CD4-positive, alpha-beta T cell (primary cell): ENCODE measurements at places on chromosomes 3 and 15. TPM values are rescaled to one million over a fixed set of nuclear protein-coding genes. Genes with fewer than 3 reads are reported as not detected.

ASB7 gene
- total RNA-seq: 14.9 TPM

SYNPR gene
- total RNA-seq: not detected

BDH1 gene
- total RNA-seq: 22.2 TPM

MNS1 gene
- total RNA-seq: 0.20 TPM

LRRC15 gene
- total RNA-seq: not detected

TLR9 gene
- 0.17 TPM for total RNA-seq

LTK gene
- total RNA-seq: 9.9 TPM

GRAMD2A gene
- not detected for total RNA-seq

NFKBIZ gene
- total RNA-seq: 451 TPM

GOLGA8J gene
- total RNA-seq: 0.19 TPM

ACAN gene
- not detected for total RNA-seq

DNA sequence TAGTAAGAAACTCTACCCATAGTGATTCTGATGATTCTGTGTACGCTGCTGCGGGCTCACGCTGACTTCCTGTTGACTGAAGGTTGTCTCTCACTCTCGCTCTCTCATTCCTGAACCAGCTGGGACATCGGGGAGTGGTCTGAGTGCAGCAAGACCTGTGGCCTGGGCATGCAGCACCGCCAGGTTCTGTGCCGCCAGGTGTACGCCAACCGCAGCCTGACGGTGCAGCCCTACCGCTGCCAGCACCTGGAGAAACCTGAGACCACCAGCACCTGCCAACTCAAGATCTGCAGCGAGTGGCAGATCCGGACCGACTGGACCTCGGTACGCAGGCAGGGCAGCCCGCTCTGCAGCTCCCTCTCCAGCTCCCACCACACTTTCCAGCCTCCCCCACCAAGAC lies 63.6 kb upstream of the NR2E3 start:
- DNase-seq: no peak

DNA sequence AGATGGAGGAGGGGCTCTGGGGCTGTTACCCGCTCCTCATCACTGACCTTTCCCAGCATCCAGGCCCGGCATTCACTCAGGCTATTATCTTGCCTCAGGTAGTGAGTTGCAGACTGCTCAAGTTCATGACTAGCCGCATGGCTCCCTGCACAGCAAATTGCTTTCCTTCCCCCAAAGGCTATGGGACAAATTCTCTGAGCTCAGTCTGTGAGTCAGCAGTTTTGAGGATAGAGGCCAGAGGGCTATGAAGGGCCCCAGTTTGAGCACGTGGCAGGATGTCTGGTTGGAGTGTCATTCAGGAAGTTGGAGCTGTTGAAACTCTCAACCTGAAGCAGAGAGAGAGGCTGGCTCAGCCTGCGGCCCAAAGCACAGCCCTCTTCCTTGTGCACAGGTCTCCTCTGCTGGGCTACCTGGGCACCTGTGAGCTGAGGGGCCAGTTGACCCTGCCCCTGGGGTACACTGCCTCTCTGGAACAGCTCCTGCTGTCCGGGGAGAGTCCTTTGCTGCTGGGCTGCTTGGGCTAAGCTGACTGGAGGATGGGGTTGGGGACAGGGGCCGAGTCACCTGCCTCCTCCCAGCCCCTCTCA lies 7.9 kb downstream of the FAH start:
- no peak for DNase-seq

- DNase-seq: no peak
These were observed 2.9 kb downstream of the TPM1 start for GRCh38 chr15:63045465-63045840.

GRCh38 chr3:125098611-125099291 lies 43.0 kb upstream of the HEG1 start:
- DNase-seq: no peak

GRCh38 chr15:38853608-38854007 lies 289.0 kb upstream of the RASGRP1 start:
- DNase-seq: peak; percentile 25

DNA sequence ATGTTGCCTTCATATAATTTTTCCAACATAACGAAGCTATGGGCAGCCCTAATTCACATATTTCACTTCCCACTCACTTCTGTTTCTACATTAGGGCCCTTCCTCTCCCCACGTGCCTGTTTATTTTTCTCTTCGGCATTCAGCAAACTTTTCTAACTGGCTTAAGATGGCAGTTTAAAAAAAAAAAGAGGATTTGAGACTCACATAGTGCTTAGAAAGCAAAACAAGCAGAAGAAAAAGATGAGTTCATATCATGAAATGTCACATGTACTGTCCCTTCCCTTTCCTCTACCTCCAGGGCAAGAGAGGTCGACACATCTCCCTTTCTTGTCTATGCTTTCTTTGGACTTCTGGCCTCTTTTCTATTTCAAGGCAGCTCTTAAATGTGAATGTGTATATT lies 30.6 kb downstream of the SLC49A4 start:
- no peak for DNase-seq

- DNase-seq: no peak
These were observed 105.1 kb downstream of the CPN2 start for GRCh38 chr3:194245975-194246561.

DNA sequence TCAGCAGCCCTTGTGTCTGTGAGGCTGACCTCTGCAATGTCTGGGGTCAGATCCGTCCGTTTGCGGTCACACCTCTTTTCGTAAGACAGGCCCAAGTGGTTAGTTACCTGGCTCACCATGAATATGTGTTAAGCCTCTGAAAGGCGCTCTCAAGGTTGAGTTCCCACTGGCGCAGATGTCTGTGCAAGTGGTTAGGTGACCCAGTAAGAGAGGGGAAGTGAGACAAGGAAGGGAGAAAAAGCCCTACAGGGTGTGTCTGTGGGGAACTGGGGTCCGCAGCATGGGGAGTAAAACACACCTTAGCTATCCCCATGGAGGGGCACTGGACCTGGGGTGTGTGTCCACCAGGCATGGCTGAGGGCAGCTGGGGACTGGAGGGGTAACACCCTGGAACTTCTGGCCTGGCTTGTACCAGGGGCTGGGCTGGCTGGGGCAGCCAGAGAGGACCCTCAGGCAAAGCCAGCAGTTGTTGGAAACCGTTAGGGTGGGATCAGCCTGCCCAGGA lies 391.6 kb upstream of the PROK2 start:
- no peak for DNase-seq

DNA sequence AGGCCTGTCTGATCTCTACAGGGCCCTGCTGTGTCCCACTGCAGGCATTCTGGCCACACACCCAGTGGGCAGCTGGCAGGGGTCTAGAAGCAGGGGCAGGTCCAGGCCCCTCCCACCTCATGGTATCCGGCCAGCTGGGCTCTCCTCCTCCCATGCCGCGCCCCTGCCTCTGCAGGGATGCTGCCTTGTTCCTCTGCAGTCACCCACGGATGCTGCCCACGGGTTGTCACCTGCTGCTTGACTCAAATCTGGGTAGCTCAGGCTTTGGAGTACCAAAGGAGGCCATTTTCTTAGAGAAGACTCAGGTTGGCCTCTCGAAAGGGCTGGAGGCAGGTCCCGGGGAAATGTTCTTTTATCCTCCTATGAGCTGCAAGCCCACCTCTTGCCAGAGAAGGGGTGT lies 25.0 kb downstream of the EFCAB12 start:
- DNase-seq: no peak

GRCh38 chr3:195182470-195182795 lies 88.5 kb downstream of the XXYLT1 start:
- DNase-seq: no peak

DNA sequence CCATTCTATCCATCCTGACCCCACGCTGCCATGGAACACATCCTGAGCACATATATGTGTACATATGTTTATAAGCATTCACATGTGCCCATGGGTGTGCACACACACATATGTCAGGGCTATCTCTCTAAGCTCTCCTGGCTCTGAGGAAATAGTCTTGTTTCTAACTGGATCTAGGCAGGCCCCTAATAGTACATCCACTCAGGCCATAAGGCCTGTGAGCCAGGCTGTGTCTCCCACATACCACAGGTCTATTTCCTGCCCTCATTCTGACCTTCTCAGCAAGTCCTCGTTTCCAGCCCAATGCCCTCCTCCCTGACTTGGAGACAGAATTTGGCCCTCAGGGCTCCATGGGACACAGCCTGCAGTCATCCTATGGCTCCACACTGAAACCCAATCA lies 284.8 kb upstream of the CTNNB1 start:
- DNase-seq: no peak

DNA sequence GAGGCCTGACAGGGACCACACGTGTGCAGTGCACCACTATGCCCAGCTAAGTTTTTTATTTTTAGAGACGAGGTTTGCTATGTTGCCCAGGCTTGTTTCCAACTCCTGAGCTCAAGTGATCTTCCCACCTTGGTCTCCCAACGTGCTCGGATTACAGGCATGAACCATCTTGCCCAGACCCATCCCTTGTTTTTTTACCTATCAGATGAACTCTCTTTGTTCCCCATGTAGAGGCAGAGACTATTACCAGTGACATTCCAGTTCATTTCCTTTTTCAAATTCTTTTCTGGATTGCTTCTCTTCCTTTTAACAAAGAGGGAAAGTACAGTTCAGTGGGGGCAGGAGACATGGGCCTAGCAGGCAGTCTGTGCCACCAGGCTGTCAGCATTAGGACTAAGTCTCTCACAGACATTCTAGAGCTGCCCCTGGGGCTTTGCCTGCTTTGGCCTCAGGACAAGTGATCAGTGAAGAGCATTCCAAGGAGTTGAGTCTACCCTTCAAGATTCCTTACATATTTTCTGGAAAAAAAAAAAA lies 103.5 kb upstream of the SLC7A14 start:
- no peak for DNase-seq

GRCh38 chr3:81544385-81544784 lies 217.1 kb downstream of the GBE1 start:
- DNase-seq: no peak

DNA sequence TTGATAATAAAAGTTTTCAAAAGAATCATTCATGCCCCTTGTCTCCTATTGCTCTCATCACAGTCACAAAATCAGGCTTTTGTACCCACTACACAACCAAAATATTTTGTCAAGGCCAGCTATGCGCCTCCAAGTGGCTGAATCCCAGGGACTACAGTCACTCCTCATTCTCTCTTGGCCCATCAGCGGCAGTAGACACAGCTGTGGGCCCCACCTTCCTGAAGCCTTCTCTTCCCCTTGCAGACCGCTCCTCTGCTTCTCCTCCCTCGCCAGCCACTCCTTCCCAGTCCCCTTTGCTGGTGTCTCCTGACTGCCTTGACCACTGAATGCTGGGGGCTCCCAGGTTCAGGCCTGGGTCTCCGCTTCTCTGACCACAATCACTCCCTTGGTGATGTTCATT lies 52.1 kb downstream of the LSM3 start:
- DNase-seq: no peak

DNA sequence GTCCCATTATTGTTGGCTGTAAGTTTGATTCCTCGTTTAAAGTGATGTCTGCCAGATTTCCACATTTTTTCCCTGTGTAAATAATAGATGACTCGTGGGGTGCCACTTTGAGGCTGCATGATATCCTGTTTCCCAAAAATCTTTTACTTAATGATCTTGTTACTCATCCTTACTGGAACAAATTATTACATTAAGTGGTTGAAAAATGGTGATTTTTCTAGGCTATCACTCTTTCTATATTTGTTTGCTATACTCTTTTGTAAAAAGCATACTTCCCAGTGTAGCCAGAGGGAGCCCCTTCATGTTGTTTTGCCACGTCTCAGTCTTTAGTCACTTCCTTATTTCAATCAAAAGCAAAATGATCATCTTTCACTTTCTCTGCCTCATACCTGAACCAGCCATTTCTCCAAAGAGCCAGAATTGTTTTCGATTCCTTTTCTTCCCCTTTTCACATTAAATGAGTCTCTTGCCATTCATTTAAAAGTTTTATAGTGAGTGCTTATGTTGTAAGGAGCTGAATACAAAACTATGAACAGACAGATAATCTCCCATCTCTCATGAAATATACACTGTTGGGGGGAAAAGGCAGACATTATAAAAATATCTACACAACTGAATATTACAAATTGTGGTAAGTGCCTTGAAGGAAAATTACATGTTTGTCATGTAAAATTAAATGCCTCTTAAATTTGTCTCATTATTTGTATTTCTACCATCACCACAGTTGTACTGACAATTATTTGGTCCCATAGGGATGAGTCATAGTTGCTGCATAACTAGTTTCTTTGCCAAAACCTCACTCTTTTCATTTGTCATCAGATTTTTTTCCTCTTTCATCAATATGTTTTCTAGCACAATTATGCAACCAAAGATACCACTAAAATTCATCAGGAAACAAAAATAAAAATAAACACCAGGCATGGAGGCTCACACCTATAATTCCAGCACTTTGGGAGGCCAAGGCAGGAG lies 41.5 kb downstream of the ADGRG7 start:
- peak; percentile 41 for DNase-seq

DNA sequence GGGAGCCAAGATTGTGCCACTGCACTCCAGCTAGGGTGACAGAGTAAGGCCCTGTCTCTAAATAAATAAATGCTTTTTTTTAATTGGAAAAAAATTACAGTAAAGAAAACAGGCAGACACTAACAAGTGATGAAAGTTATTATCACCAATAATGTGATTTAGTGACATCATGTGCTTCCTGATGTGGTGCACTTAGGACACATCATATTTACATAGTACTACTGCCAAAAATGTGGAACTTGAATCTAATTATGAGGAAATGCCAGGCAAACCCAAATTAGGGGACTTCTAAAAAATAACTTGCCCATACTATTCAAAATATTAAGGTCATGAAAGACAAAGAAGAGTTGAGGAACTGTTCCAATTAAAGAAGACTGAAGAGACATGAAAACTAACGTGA lies 30.8 kb downstream of the MAP4 start:
- no peak for DNase-seq

GRCh38 chr15:85318048-85318731 lies 62.2 kb upstream of the AKAP13 start:
- no peak for DNase-seq

DNA sequence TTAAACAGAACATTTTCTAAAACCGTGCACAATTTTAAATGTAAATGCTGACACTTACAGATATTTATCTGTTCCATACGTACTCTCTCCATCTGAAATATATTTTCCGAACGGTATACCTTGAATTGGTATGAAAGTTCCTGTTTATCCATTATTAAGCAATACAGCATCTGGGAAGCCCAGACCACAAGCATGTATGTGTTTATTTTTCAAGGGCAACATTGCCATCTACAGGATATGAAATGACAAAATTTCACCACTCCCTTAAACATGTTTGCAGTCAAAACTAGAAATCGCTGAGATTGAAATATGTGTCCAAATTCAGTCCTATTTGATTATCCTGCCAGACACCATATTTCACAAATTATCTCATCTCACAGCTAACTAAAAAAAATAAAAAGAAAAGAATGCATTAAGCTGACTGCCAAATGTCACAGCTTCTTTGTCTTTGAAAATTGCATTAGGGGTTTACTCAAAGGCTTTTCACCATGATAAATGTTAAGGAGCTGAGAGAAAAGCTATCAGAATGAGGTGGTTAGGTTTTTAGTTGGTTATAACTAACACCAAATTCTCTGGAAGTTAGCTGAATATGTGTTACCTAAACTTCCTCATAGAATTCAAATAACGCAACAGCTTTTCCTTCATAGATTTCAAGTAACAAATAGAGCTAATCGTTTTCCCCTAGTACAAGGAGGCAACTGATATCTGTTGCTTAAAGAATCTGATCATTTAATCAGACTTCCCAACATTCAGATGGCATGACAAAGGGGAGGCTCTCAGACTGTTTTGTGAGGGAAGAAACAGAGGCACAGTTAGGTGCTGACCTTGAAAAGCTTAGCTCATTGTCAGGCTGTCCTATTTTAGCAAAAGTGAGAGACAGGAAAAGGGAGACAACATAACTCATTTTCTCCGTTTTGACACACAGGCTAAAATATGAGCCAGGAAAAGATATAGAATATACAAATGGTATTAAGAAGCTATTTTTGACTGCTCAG lies 533.1 kb downstream of the TBL1XR1 start:
- DNase-seq: no peak
